ENCODE measurements at places on chromosomes 1 and 21. TPM values are rescaled to one million over a fixed set of nuclear protein-coding genes. Genes with fewer than 3 reads are reported as not detected.

DNA sequence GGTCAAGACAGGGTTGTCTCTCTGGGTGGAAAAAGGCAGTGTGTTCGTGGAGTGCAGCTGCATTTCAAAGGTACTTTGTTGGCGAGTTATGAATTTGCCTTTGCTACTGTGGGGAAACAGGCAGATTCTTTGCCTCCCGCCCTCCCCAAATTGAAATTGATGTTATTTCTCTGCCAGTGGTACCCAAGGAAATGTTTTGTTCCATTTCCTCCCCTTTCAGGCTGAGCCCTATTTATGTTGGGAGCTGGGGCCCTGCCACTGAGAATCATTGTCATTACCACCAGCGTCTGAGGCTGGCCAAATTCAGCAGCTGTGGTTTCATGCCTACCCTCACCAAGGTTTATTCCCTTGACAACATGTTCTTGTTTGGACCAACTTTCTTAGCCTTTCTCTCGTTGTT lies 48.5 kb upstream of the OLIG2 start:
- H3K4me1 ChIP-seq, result no peaks in the 10 kb centered on the region
- H3K27me3 ChIP-seq, result peaks cover 5% of the 10 kb centered on the region
- H3K27ac ChIP-seq, result no peak overlapping the region

DNA sequence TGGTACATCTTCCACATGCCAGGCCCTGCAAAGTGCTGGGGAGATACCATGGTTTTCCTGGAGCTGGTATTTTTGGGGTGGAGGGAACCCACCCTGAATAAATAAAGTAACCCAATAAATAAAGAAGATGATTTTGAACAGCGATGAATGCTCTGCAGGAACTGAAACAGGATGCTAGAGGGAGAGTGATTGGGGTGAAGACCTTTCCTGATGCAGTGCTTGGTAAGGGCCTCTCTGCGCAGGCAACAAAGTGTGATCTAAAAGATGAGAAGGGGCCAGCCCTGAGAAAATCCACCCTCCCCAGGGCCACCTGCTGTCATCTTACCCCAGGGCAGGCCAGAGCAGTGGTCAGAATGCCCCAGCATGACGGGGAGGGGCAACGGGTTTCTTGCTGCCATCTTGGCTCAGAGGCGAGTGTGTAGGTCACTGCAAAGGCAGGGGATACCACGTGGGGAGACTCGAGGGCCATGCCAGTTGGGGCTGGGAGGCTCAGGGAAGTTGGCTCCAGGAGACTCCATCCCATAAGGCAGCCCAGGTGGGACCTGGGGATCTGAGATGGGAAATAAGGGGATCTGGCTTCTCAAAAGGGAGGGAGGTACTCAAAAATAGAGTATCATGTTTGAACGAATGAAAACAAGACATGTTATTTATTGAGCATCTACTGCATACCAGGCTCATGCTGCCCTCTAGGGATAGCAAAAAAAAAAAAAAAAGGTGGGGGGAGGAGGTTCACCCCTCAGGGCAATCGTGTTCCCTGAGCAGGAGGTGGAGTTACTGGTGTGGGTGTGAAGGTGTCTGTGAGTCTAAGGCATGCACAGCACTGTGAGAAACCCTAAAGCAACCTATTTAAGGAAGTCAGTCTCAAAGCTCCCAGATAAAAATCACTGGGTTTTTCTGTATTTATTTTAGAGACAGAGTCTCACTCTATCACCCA lies 2.8 kb downstream of the SRARP start:
- no peak overlapping the region for H3K4me3 ChIP-seq
- DNase-seq, result no peak
- no peaks in the 10 kb centered on the region for H3K4me1 ChIP-seq
- no peaks in the 10 kb centered on the region for H3K27me3 ChIP-seq
- H3K27ac ChIP-seq, result no peak overlapping the region

GRCh38 chr1:216809649-216810048 lies 86.4 kb upstream of the ESRRG start:
- DNase-seq, result no peak
- H3K4me1 ChIP-seq, result no peaks in the 10 kb centered on the region
- no peaks in the 10 kb centered on the region for H3K27me3 ChIP-seq

DNA sequence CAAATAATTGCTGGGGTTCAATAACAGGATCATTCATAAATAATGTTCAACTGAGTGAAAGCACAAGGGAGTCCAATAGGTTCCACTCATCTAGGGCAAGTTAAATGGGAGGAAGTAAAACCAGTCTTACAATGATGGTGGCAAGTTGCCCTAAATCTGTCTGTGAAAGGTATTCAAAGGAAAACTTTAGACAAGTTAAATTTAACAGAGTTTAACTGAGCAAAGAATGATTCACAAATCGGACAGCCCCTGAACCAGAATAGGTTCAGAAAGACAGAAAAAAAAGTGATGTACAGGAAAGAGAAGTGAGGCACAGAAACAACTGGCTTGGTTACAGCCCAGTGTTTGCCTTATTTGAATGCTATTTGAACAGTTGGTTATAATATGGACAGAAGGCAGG lies 183.5 kb upstream of the ADGRL4 start:
- H3K27ac ChIP-seq, result no peak overlapping the region
- no peak overlapping the region for H3K4me3 ChIP-seq
- no peak for DNase-seq
- no peaks in the 10 kb centered on the region for H3K4me1 ChIP-seq
- H3K27me3 ChIP-seq, result no peaks in the 10 kb centered on the region
- no peaks in the 10 kb centered on the region for H3K36me3 ChIP-seq

DNA sequence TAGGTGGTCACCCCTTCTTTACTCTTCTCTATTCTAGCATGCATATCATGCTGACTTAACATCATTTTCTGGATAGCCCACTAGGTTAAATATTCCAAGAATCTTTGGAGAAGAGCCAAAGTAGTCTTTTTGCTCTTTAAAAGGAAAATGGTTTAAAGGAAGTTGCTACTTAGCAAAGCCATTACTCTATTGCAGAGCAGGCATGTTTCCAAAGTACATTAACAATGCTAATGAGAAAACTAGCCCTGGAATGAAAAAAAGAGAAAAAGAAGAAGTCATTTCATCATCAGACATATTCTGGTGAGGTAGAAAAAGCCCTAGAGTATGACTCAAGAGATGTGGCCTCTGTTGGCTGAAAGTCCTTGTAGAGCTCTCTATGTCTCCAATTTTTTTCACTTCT lies 74.0 kb downstream of the NUF2 start:
- no peak overlapping the region for H3K4me3 ChIP-seq
- no peak for DNase-seq

- H3K36me3 ChIP-seq, result no peaks in the 10 kb centered on the region
- H3K27ac ChIP-seq, result no peak overlapping the region
- no peaks in the 10 kb centered on the region for H3K4me1 ChIP-seq
- H3K27me3 ChIP-seq, result no peaks in the 10 kb centered on the region
- no peak overlapping the region for H3K4me3 ChIP-seq
Measured at GRCh38 chr1:16183179-16183578, 27.3 kb upstream of the EPHA2 start.

- no peak overlapping the region for H3K4me3 ChIP-seq
- H3K36me3 ChIP-seq, result no peaks in the 10 kb centered on the region
- no peaks in the 10 kb centered on the region for H3K4me1 ChIP-seq
Measured at GRCh38 chr21:42754270-42754933, 101.0 kb downstream of the PDE9A start.

- peaks cover 71% of the 10 kb centered on the region for H3K4me1 ChIP-seq
- DNase-seq, result no peak
- peaks cover 9% of the 10 kb centered on the region for H3K36me3 ChIP-seq
- H3K4me3 ChIP-seq, result peak overlapping the region; percentile 81
- no peaks in the 10 kb centered on the region for H3K27me3 ChIP-seq
Measured at GRCh38 chr1:25989440-25990234, 8.2 kb downstream of the PAFAH2 start.

- no peaks in the 10 kb centered on the region for H3K36me3 ChIP-seq
- H3K27ac ChIP-seq, result no peak overlapping the region
- no peaks in the 10 kb centered on the region for H3K4me1 ChIP-seq
- H3K4me3 ChIP-seq, result no peak overlapping the region
Measured at GRCh38 chr1:228002792-228003191, 4.0 kb upstream of the WNT3A start.

GRCh38 chr21:42262831-42263231 lies 43.9 kb downstream of the ABCG1 start:
- H3K4me1 ChIP-seq, result peaks cover 17% of the 10 kb centered on the region
- no peak overlapping the region for H3K27ac ChIP-seq
- H3K27me3 ChIP-seq, result no peaks in the 10 kb centered on the region
- no peaks in the 10 kb centered on the region for H3K36me3 ChIP-seq

DNA sequence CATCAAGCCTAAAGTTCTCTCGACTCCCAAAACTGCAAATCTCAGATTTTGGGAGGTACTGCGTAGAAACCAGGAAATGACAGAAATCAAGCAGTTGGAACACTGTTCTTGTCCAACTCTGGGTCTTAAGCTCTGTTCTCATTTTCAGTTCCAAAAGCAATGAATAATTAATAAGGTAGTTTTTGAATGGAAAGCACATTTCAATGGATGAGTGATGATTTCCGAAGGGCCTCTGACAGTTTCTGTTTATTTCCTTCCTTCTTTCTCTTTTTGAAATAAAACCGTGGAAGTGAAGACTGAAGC lies 20.9 kb upstream of the TARBP1 start:
- no peak for DNase-seq
- H3K36me3 ChIP-seq, result no peaks in the 10 kb centered on the region
- no peak overlapping the region for H3K27ac ChIP-seq
- no peaks in the 10 kb centered on the region for H3K27me3 ChIP-seq
- H3K4me1 ChIP-seq, result no peaks in the 10 kb centered on the region
- no peak overlapping the region for H3K4me3 ChIP-seq

DNA sequence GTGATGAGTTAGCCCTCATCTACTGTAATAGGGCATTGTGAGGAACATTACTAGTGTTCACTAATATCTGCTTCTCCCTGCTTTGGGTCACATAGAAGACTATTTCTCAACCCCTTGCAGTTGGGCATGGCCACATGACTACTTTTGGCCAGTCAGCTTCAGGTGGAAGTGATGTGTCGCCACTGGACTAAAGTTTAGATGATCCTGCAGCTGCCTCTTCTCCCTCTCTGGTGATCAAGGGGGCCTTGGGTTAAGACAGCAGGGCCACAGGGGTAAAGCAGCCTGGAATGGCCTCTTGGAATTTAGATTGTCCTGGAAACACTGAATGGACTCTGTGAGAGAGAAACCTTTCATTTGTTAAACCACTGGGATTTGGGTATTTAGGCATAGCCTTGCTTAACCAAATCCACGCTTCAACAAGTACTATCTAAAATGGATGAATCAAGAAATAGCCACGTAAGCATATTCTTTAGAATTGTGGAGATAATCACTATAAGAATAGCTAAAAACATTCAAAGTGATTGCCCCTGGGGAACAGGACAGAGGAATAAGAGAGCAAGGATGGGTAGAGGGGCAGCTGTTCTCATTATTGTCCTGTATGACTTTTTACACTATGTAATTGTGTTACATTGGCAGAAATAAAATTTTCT lies 41.2 kb downstream of the OPRD1 start:
- H3K36me3 ChIP-seq, result no peaks in the 10 kb centered on the region
- no peak overlapping the region for H3K4me3 ChIP-seq
- no peak overlapping the region for H3K27ac ChIP-seq
- H3K4me1 ChIP-seq, result no peaks in the 10 kb centered on the region

DNA sequence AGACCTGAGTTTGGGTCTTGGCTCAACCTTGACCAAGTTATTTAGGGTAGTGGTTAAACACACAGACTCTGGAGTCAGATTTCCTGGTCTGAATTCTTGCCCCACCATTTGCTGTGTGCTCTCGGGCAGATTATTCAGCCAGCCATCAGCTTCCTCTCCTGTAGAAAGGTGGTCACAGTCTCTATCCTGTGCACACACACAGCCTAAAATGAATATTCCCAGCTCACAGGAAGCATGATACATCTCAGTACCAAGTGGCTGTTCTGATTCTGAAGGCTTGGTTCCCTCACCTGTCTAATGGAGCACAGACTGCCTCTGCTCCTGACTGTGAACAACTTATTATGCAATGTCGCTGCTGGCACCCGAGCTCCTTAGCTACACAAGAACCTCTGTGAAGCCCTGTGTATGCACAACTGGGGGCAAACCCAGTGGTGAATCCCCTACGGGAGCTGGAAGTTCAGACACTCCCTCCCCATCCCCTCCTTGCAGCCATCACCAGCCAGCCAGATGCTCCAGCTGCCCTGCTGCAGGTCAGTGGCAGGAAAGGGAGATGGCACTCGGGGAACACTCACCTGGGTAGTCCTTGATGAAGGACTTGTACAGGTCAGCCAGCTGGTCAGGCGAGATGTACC lies 13.7 kb downstream of the ENO1 start:
- no peak overlapping the region for H3K4me3 ChIP-seq
- H3K27ac ChIP-seq, result no peak overlapping the region
- H3K36me3 ChIP-seq, result peaks cover 82% of the 10 kb centered on the region
- no peak for DNase-seq
- no peaks in the 10 kb centered on the region for H3K4me1 ChIP-seq

CSF3R gene
- total RNA-seq, result 0.11 TPM

CR1L gene
- not detected for total RNA-seq

MAGOH gene
- total RNA-seq, result 127 TPM

CYP2J2 gene
- 0.70 TPM for total RNA-seq

KPRP gene
- not detected for total RNA-seq

CYYR1 gene
- not detected for total RNA-seq

EPHB2 gene
- 0.22 TPM for total RNA-seq

RGSL1 gene
- total RNA-seq, result not detected

TMEM222 gene
- total RNA-seq, result 54.9 TPM

KRTAP13-2 gene
- total RNA-seq, result not detected

GBP6 gene
- 0.22 TPM for total RNA-seq

EVA1B gene
- 13.6 TPM for total RNA-seq
